ENCODE measurements at places on chromosomes 6 and 20.

DNA sequence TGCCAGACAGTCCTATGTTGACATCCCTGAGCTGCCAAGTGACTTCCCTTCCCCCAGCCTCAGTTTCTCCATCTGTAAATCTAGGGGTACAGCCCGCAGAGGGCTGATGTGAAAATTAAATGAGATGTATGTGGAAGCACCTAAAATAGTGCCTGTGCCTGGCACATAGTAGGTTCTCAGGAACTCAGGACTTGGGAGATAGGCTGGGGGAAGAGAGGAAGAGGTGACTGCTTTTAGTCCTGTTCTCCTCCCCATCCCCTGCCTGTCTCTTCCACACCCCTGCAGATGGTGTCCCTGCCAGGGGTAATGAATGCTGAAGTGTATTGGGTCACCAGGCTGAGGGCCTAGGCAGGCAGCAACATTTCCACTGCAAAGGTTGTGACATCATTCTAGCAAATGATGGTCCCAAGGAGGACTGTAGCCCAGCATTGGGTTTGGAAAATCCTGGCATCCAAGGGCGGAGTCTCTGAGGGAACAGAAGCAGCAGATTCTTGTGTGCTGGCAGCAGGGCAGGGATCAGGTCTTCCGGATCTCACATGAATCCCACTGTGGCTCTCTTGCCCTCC lies 1.8 kb downstream of the SNPH start:
- DNase-seq: no peak

GRCh38 chr20:17358854-17359253 lies 132.0 kb downstream of the PCSK2 start:
- no peak for DNase-seq

DNA sequence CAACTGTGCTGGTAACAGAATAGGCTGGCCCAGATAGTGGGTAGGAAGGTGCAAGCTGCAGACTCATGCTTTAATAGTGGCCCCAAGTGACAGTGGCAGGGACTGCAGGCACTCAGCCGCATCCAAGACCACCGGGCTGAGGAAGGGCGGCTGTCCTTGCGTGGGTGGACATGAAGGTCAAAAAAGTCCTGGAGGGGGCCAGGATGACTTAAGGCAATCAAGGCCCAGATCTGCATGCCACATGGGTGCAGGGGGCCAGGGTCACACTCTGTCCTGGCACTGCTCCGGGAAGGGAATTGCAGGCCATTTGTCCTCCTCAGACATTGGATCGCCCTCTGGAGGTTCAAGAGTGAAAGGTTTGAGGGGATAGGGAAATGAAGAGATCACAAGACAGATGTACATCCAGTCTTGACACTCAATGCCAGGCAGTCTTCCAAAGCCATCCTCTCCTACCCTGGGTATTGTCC lies 10.4 kb upstream of the VNN2 start:
- no peak for DNase-seq

GRCh38 chr6:91562955-91563354 lies 976.1 kb upstream of the MAP3K7 start:
- DNase-seq: no peak

GRCh38 chr6:25196464-25196863 lies 82.7 kb upstream of the CARMIL1 start:
- DNase-seq: no peak

Measured in breast epithelium (tissue), 4 donors.